Sigmoid colon (tissue), 7 donors: ENCODE measurements at places on chromosomes 2 and 18.
A peak's percentile ranks its signal among the peaks of the same experiment; 100 is the strongest.

- H3K4me3 ChIP-seq, result no peak overlapping the region
- H3K4me1 ChIP-seq, result peaks cover 13% of the 10 kb centered on the region
- DNase-seq, result no peak
- no peaks in the 10 kb centered on the region for H3K36me3 ChIP-seq
- no peak overlapping the region for H3K27ac ChIP-seq
Measured at GRCh38 chr2:26757873-26758789, 6.0 kb upstream of the SLC35F6 start.

- no peaks in the 10 kb centered on the region for H3K4me1 ChIP-seq
- H3K4me3 ChIP-seq, result no peak overlapping the region
- no peak for DNase-seq
- no peaks in the 10 kb centered on the region for H3K36me3 ChIP-seq
- H3K27ac ChIP-seq, result no peak overlapping the region
- no peaks in the 10 kb centered on the region for H3K27me3 ChIP-seq
Measured at GRCh38 chr18:28185121-28185520, 8.2 kb upstream of the CDH2 start.

DNA sequence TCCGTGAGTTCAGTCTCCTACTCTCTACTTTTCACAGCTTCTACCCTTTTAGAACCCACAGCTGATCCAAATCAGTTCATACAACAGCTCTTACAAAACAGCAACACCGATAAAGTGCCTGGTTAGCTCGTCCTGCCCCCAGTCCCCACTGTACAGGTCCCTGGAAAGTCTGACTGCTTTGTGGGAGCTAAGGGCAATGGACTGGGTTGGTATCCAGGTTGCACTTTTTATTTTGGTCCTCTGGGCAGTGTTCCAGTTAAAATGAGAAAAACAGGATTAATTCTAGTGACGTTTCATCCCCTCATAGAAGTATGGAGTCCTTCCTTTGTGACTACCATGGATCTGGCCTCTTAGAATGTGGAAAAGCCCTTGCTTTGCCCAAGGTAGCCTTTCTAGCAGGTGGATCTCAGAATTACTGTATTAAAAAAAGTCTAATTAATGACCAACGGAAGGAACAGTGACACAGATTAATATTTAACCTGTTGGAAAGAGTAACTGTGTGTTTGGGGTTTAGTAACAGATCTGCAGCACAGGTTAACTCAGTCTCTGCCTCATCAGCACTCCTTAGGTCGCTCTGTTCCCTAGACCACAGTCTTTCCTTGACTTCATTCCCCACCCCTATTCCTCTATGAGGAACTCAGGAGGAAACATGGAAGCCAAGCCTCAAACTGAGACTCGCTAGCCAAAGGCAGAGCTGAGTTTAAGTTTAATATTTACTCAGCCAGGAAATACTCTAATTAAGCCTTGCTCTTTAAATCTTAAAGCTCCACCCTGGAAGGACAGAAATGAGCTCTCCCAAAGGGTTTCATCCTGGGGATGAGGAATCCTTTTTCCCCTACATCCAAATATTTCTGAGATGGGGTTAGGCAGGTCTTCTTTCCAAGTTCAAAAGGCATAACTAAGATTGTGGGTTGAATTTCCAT is 52.8 kb upstream of the ITGA6 start:
- no peaks in the 10 kb centered on the region for H3K27me3 ChIP-seq
- no peak overlapping the region for H3K4me3 ChIP-seq
- no peaks in the 10 kb centered on the region for H3K4me1 ChIP-seq
- no peak overlapping the region for H3K27ac ChIP-seq
- no peaks in the 10 kb centered on the region for H3K36me3 ChIP-seq

GRCh38 chr2:12430407-12431133 is 286.2 kb upstream of the TRIB2 start:
- H3K4me3 ChIP-seq, result no peak overlapping the region
- H3K4me1 ChIP-seq, result peaks cover 3% of the 10 kb centered on the region
- no peak for DNase-seq

- H3K36me3 ChIP-seq, result no peaks in the 10 kb centered on the region
- H3K4me3 ChIP-seq, result no peak overlapping the region
- H3K27ac ChIP-seq, result peak overlapping the region; percentile 78
Measured at GRCh38 chr18:13541621-13542519, 184.5 kb downstream of the FAM210A start.

- H3K4me1 ChIP-seq, result no peaks in the 10 kb centered on the region
- H3K36me3 ChIP-seq, result no peaks in the 10 kb centered on the region
- no peak for DNase-seq
- no peak overlapping the region for H3K4me3 ChIP-seq
- no peaks in the 10 kb centered on the region for H3K27me3 ChIP-seq
- no peak overlapping the region for H3K27ac ChIP-seq
Measured at GRCh38 chr2:154443919-154444318, 254.6 kb upstream of the KCNJ3 start.

- no peaks in the 10 kb centered on the region for H3K4me1 ChIP-seq
- H3K4me3 ChIP-seq, result no peak overlapping the region
- no peak for DNase-seq
Measured at GRCh38 chr2:109364217-109364616, 235.2 kb downstream of the SH3RF3 start.

- no peak overlapping the region for H3K27ac ChIP-seq
- no peak overlapping the region for H3K4me3 ChIP-seq
- no peaks in the 10 kb centered on the region for H3K36me3 ChIP-seq
- no peak for DNase-seq
- H3K4me1 ChIP-seq, result peaks cover 18% of the 10 kb centered on the region
Measured at GRCh38 chr2:33521791-33522281, 45.4 kb downstream of the RASGRP3 start.
